Lung microvascular endothelial cell (primary cell): ENCODE measurements at places on chromosomes 16 and 17. TPM values are rescaled to one million over a fixed set of nuclear protein-coding genes. Genes with fewer than 3 reads are reported as not detected.
A peak's percentile ranks its signal among the peaks of the same experiment; 100 is the strongest.

DNA sequence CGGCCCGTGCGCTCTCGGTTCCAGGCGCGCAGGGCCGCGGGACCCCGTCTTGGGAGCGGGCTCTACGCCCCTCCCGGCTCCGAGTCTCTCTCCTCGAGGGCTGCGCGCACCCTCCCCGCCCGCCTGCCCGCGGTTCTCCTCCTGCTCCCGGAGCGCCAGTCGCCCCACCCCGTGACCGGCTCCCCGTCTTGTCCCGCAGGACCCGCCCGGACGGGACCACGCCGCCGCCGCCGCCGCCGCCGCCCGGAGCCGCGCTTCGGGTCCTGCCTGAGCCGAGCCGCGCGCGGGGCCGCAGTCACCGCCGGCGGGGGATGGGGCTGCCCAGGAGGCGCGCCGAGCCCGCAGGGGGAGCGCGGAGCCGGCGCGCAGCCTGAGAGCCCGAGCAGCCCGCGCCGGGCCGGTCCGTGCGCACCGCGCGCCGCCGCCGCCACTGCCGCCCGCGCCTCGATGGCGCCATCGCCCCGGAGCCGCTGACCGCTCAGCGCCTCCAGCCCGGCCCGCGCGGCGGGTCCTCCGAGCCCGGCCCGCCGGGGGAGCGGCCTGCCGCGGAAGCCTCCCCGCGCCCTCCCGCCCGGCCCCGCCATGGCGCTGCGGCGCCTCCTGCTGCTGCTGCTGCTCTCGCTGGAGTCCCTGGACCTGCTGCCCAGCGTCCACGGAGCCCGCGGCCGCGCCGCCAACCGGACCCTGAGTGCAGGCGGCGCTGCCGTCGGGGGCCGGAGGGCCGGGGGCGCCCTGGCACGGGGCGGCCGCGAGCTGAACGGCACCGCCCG, at the start of gene SHISA6:
Gene SHISA6 (plus strand): TSS at position 373 of the 770 bp plus-strand sequence.
- no peak for DNase-seq

DNA sequence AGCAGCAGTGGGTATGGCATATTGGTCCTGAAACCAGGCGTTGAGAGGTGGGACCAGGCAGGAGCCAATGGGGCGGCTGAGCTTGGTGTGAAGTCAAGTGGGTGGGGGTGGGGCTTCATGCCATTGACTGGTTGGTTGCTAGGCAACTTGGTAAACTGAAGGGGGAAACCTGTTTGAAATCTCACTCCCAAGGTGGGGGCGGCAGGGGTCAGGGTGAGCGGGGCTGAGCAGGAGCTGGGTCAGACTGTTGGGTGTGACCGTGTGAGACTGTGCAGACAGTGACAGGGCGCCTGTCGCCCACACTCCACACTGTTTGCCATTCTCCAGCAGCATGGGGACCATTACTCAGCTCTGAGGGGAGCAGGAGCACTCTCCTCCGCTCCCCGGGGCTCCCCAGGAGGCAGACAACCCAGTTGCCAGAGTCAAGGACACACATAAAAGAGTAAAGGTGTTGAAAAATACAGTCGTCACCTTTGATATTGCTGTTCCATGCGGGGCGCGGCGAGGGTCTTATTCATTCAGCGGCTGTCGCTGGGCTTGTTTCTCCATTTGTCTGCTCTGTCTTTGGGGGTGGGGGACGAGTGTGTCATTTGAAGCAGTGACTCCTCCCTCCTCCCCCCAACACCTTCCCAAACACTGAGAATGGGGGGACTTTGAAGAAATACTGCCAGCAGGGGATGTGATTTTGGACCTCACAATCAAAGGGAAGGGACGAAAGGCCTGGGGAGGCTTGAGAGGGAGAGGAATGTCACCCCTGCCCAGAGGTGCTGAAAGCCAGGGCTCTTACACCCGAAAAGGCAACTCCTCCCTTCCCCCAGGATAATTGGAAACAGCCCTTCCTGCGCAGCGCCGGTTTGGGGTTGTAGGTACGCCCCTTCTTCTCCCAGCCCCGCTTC, 1.2 kb upstream of the EFNB3 start:
- peak; percentile 71 for DNase-seq

GRCh38 chr17:42101513-42102292, 3.4 kb upstream of the ZNF385C start:
- DNase-seq = peak; percentile 77

DNA sequence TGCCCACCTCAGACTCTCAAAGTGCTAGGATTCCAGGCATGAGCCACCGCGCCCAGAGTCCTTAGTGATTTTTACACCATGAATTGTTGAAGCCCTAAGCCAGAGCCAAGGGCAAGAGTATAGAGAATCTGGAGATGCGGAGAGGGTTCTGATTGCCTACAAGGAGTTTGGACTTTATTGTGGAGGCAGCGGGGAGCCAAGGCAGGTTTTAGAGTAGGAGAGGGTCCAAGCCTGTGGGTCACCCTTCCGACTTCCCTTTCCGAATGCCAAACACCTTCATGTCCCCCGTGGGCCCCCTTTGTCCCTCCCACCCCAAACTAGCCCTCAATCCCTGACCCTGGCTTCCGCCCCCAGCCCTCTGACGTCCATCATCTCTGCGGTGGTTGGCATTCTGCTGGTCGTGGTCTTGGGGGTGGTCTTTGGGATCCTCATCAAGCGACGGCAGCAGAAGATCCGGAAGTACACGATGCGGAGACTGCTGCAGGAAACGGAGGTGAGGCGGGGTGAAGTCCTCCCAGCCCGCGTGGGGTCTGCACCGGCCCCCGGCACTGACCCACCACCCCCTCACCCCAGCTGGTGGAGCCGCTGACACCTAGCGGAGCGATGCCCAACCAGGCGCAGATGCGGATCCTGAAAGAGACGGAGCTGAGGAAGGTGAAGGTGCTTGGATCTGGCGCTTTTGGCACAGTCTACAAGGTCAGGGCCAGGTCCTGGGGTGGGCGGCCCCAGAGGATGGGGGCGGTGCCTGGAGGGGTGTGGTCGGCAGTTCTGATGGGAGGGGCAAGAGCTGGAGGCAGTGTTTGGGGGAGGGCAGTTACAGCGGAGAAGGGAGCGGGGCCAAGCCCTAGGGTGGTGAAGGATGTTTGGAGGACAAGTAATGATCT, 7.1 kb downstream of the MIEN1 start:
- DNase-seq = no peak

DNA sequence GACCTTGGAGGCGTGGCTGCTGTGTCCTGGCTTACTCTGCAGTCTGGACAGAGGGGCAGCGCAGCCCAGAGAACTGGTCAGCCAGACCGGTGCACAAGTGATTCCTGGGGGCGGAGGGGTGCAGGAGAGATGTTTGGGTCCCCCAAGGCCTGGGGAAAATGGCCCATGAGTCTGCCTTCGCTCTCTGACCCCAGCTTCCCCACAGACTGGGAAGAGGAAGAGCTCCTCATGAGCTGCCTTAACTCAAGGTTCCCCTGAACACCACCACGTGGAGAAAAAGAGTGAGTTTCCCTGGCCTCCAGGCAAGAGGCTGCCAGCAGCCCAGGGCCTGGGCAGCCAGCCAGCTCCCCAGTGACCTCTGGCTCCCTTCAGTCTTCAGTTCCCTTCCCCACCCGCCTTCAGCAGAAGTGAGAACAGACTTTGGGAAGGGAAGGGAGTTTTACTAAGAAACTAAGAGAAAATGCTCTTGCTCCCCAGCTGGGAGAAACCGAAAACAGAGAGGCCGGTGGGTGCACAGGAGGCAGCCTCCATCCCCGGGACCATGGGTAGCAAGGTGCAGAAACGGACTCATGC, 2.0 kb upstream of the C17orf99 start:
- no peak for DNase-seq

DNA sequence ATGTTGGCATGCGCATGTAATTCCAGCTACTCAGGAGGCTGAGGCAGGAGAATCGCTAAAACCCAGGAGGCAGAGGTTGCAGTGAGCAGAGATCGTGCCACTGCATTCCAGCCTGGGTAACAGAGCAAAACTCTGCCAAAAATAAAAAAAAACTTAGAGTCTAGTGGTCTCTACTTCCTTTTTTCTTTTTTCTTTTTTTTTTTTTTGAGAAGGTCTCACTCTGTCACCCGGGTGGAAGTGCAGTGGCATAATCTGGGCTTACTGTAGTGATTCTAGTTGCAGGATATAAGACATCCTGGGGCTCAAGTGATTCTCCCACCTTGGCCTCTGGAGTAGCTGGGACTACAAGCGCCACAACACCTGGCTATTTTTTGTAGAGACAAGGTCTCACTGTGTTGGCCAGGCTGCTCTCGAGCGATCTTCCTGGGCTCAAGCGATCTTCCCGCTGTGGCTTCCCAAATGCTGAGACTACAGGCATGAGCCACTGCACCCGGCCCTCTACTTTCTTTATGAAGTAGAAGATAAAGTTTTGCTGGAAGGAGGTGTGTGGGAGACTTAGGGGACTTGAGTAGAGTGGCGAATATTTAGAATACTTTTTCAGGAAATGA, 47.9 kb upstream of the TAOK1 start:
- no peak for DNase-seq

DNA sequence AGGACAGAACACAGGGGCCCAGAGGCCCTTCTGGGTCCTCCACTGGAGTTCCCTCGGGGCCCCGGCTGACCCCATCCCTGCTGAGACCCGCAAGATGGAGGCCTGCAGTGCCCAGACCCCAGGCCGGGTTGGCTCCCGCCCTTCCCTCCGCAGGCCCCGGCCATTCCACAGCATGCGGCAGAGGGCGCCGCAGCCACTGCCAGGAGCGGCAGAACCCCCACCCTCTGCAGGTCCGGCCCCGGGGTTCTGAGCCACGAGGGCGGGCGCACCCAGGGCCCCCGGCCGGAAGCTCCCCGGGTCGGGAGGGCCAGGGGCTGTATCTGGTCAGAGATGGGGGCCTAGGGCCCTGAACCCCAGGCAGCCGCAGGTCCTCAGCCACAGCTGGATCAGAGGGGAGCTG, 2.4 kb upstream of the PERCC1 start:
- DNase-seq = peak; percentile 54

DNA sequence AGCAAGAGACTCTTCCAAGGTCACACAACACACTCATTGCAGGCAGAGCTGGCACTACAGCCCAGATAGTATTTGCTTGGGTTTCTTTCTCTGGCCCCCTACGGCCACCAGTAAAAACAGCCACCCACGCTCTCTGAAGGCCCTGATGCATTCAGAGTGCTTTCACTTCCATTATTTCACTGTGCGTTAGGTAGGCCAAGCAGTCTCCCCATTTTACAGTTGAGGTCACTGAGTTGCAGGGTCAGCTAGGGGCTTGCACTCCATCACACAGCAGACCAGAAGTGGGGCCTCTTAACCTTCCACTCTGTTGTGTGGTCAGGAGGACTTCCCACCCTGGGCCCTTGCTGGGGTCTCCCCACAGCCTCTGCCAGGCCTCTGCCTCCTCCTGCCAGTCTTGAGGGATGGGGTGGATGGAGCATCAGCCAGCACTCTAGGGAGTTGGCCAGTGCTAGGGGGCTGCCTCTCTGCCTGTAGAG, 2.5 kb downstream of the TBX21 start:
- no peak for DNase-seq

GRCh38 chr17:7477392-7478275, 1.8 kb downstream of the ZBTB4 start:
- peak; percentile 72 for DNase-seq

- peak; percentile 65 for DNase-seq
Observed at GRCh38 chr17:44083250-44083849, 12.8 kb downstream of the G6PC3 start.

- no peak for DNase-seq
Observed at GRCh38 chr17:21066394-21066793, 23.6 kb upstream of the USP22 start.

DNA sequence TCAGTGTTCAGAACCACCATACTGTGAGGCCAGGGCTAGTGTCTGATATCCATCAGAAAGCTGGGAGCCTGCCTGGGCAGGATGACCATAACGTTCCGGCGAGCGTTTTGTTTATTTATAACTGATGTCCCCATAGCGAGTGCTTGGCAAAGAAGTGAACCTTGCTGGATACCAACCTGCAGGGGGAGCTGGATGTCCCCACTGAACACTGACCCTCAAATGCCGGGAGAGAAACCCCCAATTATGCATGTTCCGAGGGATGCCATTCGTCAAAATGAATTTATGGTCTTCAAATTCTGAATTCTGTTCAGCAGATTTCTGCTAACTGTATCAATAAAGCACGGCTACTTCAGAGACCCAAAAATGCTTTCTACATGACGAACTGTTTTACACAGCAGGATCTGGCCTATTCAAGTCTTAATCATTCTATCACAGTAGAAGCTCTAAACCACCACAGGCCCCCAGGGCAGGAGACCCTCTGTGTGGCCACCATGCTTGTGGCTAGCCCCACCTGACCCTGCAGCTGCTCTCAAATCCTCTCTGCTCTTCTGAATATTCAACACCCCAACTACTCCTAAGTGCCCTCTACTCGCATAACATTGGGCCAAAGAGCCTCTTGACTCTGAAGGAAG, 15.2 kb downstream of the MED24 start:
- DNase-seq = peak; percentile 96

DNA sequence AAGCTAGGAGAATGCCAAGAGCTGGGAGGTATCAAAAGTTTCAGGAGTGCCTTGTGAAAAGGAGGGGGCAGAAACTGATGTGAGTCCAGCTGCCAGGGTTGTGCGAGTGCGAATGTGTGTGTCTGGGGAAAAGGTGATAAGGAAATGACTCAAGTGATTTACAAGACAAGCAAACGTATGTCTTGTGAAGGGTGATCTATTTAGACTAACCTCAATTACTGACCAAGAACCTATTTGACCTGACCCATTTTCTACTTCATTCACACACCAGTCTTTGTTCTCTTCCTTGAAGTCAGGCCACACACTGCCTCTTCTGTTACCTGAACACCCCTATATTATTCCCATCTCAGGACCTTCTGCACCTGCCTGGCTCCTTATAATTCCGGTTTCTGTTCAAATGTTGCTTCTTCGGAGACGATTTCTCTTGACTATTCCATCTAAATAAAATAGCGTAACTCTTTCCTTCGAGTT, 1.0 kb downstream of the GDE1 start:
- DNase-seq = no peak

DNA sequence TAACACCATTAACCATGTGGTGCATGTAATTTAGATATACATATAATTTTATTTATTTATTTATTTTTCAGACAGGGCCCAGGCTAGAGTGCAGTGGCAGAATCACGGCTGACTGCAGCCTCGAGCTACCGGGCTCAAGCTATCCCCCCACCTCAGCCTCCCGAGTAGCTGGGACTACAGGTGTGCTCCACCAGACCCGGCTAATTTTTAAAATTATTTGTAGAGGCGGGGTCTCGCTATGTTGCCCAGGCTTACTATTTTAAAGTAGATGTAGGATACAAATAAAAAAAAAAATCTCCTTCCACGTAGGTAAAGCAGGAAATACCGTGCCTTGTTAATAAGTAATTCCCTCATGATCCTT, 446 bp upstream of the COQ7 start:
- DNase-seq = no peak

The ADAD2 gene
- total RNA-seq = not detected in 2 replicates

The ZFP3 gene
- total RNA-seq = 0.87 and 1.8 TPM in 2 replicates

The SECTM1 gene
- 1.3 and 1.8 TPM in 2 replicates for total RNA-seq

The CFAP20 gene
- total RNA-seq = 44.5 and 52.6 TPM in 2 replicates

The RCVRN gene
- not detected in 2 replicates for total RNA-seq

The IRF8 gene
- 2.2 and 34.5 TPM in 2 replicates for total RNA-seq

The RAB37 gene
- total RNA-seq = 0.20 and 0.22 TPM in 2 replicates
